Central memory CD8-positive, alpha-beta T cell (primary cell): ENCODE measurements at places on chromosomes 7 and 10.

DNA sequence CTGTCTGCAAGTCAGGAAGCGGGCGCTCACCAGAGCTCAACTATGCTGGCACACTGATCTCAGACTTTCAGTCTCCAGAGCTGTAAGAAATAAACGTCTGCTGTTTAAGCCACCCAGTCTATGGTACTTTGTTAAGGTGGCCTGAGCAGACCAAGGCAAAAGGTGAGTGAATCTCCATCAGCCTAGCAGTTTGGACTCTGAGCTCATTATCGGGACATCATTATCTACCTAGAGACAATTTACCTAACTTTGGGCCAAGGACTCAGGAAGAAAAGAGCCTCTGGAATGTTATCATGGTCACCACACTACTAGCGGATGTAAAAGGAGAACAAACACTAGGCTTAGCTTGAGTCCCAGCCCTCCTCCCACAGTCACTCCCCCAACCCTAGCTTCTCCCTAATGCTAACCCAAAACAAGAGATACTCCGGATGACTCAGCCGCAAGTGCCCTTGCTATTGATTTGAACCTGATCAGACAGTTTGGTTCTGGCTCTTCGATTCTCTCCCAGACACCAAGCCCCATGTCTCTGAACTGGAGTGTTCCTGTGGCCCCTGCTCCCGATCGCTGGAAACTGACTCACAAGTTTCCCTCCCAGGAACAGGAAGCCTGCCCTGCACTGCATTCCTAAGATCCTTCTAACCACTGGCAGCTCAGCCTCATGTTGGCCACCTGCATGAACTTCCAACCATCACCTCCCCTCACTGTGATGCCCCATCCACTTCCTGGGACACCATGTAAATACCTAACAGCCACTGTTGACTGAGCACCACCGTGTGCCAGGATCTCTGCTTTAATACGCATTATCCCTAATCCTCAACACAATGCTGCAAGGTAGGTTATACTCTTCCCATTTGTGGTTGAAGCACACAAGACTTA, 34.5 kb downstream of the CREB3L2 start:
- no peak overlapping the region for H3K4me3 ChIP-seq
- DNase-seq: no peak
- peaks cover 32% of the 10 kb centered on the region for H3K4me1 ChIP-seq
- H3K27ac ChIP-seq: peak overlapping the region; percentile 49
- H3K27me3 ChIP-seq: no peaks in the 10 kb centered on the region
- H3K36me3 ChIP-seq: peaks cover 5% of the 10 kb centered on the region

DNA sequence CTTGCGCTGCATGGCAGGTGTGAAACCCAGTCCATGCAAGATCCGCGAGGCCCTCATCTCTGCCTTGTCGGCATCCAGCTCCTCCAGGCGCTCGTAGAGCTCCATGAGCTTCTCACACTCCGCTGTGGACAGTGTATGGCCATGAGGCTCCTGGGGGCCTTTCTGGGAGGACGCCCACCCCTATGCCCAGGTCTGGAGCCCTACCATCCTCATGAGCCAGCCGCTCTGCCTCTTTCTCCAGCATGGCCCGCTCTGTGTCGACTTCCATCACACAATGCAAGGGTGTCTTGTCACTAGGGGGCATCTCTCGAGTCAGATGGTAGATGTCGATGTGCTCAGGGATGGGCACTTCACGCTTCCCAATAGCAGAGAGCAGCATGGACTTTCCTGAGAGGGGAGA, 3.3 kb downstream of the ABCF2 start:
- H3K27ac ChIP-seq: no peak overlapping the region
- H3K4me3 ChIP-seq: no peak overlapping the region
- peaks cover 43% of the 10 kb centered on the region for H3K36me3 ChIP-seq
- H3K4me1 ChIP-seq: peaks cover 35% of the 10 kb centered on the region

GRCh38 chr10:76106611-76107010, 675.2 kb downstream of the LRMDA start:
- H3K4me1 ChIP-seq: no peaks in the 10 kb centered on the region
- no peak overlapping the region for H3K4me3 ChIP-seq
- H3K27me3 ChIP-seq: peaks cover 13% of the 10 kb centered on the region
- no peak overlapping the region for H3K27ac ChIP-seq

DNA sequence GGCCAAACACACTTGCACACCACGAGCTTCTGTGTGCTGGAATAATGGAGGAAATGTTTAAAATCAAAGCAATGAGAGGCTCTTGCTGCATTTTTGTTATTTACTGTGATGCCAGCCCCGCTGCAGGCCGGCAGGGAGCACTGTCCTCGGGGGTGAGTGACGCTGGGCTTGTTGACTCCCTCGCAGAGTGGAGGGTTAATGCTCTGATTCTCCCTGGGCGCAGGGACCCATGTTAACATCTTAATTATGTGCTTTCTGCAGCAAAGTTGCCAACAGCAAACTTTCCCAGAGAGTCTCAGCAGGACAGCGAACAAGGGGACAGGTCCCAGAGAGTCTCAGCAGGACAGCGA, 22.9 kb downstream of the SCART1 start:
- no peaks in the 10 kb centered on the region for H3K27me3 ChIP-seq
- no peak overlapping the region for H3K27ac ChIP-seq
- DNase-seq: no peak
- no peak overlapping the region for H3K4me3 ChIP-seq
- no peaks in the 10 kb centered on the region for H3K36me3 ChIP-seq
- H3K4me1 ChIP-seq: peaks cover 14% of the 10 kb centered on the region

GRCh38 chr10:10642189-10642588, 375.5 kb upstream of the CELF2 start:
- H3K27me3 ChIP-seq: peaks cover 9% of the 10 kb centered on the region
- H3K27ac ChIP-seq: no peak overlapping the region
- H3K4me3 ChIP-seq: no peak overlapping the region
- no peak for DNase-seq

DNA sequence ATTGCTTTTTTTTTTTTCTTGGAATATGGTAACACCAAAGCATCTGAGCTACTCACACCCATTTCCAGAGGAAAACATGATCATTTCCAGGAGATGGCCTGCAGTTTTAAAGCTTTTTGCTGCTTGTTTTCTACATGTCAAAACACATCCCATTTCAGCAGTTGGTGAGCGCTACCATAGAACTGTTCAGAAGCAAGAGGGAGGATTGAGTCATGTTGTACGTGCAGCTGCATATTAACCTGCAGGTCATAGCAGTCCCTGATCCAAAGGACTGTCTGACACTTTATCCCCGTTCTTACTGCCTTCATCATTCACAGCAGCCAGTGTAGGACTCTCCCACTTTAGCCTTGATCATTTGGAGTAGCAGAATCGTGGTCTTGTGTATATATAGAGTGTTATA, 124.6 kb downstream of the AUTS2 start:
- no peaks in the 10 kb centered on the region for H3K27me3 ChIP-seq
- no peak overlapping the region for H3K4me3 ChIP-seq
- no peaks in the 10 kb centered on the region for H3K4me1 ChIP-seq
- no peak overlapping the region for H3K27ac ChIP-seq
- no peaks in the 10 kb centered on the region for H3K36me3 ChIP-seq

DNA sequence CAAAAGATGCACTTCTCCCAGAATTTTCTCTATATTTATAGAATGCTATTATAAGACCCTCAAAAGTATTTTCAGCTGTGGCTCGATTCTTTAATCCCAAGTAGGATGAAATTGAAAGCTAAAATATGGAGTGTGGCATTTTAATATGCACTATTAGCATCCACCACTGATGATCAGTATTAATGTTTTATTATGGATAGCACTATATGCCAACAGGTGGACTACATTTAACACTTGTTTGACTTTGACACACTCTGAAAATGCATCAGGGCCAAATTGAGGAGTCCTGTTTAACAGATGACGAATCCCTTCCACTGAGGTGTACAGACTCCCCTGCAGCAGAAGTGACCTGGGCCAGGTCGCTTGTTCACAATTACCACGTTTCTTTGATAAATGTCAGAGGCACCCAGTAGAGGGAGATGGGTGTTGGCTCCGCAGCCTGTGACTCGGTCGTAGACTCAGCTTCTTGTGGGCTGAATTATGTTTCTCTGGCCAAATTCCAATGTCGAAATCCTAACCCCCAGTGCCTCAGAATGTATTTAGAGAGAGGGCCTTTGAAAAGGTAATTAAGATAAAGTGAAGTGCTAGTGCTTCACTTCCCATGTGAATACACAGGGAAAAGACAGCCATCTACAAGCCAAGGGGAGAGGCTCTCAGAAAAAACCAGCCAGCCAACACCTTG, 48.1 kb downstream of the WIPF3 start:
- no peak overlapping the region for H3K27ac ChIP-seq
- H3K27me3 ChIP-seq: peaks cover 46% of the 10 kb centered on the region
- no peak overlapping the region for H3K4me3 ChIP-seq

- no peak overlapping the region for H3K27ac ChIP-seq
- H3K27me3 ChIP-seq: peaks cover 8% of the 10 kb centered on the region
- H3K4me3 ChIP-seq: no peak overlapping the region
- no peaks in the 10 kb centered on the region for H3K36me3 ChIP-seq
- H3K4me1 ChIP-seq: no peaks in the 10 kb centered on the region
Measured at GRCh38 chr10:75910032-75910431, 478.6 kb downstream of the LRMDA start.

DNA sequence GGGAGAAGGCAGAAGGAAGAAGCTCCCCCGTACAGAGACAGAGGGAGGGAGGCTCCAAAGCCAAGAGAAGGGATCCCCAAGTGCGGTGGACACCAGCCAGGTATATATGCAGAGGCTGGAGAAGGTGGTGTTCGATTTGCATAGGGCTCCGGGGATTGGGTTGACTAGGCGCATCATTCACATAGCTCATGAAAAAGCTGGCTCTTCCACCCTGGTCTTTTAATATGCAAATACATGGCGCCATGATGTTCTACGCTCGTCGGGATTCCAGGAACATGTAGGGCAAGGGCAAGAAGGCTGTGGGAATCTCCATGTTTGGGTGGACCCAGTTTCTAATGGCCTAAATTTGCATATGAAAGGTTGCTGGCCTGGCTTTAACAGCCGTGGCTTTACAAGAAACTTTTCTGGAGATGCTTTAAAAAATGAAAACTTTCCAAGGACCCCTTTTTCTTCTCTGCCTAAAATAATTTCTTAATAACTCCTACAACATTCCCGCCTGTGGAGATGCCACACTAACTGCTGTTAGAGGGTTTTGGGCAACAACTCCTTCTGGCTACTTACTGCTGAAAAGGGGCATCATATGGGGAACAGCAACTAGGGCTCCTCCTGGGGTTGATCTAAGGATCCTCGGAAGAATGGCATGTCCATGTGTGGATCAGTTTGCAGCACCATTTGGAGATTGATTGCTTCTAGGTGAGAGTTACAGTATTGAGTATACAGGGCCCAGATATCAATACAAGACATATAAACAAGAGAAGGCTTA, 28.3 kb downstream of the C1GALT1 start:
- H3K36me3 ChIP-seq: peaks cover 11% of the 10 kb centered on the region
- H3K27ac ChIP-seq: peak overlapping the region; percentile 86
- H3K4me3 ChIP-seq: no peak overlapping the region
- no peaks in the 10 kb centered on the region for H3K27me3 ChIP-seq
- peaks cover 38% of the 10 kb centered on the region for H3K4me1 ChIP-seq

DNA sequence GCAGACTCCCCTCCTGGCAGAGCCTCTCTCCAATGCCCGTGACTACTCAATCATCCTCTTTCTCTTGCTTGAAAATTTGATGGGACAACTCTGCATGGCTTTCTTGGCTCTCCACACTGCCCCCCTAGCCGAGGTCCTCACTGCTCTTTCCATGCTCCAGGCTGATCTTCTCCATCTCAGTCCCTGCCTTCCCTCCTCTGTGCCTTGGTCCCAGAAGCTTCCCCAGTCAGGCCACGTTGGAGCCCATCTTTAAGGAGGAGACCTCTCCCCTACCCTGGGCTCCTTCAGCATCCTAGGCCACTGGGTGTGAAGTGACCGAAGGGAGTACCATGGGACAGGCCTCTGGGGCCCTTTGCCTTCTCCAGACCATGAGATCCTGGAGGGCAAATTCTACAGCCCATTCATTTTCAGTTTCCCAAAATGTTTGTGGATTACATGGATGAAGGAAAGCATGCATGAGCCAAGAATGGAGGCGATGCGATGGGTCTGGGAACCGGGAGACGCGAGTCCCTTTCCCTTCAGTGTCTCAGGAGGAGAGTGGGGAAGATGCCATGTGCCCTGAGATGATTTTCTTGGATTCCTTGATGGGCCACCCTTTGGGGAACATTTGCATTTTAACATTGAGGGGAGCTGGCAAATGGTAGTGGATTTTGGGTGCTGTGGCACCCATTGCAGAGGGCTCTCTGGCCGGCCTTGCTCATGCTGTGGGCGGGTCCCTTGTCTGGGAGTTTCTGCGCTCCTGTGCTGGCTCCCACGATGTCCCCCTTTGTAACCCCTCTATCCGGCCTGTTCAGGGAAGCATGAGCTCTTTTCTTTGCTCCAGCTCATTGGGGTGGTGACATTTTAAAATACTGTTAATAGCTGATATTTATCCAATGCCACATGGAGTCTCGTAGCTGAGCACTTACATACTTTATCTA, 376.6 kb downstream of the RPS24 start:
- DNase-seq: no peak
- H3K4me1 ChIP-seq: peaks cover 6% of the 10 kb centered on the region
- no peak overlapping the region for H3K4me3 ChIP-seq
- no peak overlapping the region for H3K27ac ChIP-seq
- H3K27me3 ChIP-seq: peaks cover 33% of the 10 kb centered on the region

- peaks cover 6% of the 10 kb centered on the region for H3K4me1 ChIP-seq
- no peak overlapping the region for H3K4me3 ChIP-seq
- H3K36me3 ChIP-seq: no peaks in the 10 kb centered on the region
- no peak overlapping the region for H3K27ac ChIP-seq
- H3K27me3 ChIP-seq: no peaks in the 10 kb centered on the region
- no peak for DNase-seq
Measured at GRCh38 chr10:114615600-114616007, 42.5 kb downstream of the ABLIM1 start.

DNA sequence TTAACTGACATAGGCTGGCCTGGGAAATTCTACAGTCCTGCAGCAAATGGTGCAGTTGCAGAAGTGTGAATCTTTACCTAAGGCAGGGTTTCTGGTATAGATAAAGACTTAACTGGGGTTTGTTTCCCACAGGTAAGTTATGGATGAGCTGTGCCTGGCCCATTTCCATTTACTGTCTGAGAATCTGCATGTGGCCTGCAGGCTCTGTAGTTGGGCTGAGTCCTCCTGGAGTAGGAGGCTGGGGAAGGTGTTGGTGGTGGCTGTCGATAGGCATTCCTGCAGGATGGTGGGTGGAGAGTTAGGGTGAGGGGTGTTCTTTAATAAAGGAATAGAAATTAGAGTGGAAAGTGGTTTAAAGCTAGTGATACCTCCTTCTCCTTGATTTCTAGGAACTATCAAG, 193.5 kb downstream of the AUTS2 start:
- H3K36me3 ChIP-seq: no peaks in the 10 kb centered on the region
- no peak overlapping the region for H3K27ac ChIP-seq
- H3K4me1 ChIP-seq: peaks cover 12% of the 10 kb centered on the region
- no peak overlapping the region for H3K4me3 ChIP-seq
- DNase-seq: no peak

DNA sequence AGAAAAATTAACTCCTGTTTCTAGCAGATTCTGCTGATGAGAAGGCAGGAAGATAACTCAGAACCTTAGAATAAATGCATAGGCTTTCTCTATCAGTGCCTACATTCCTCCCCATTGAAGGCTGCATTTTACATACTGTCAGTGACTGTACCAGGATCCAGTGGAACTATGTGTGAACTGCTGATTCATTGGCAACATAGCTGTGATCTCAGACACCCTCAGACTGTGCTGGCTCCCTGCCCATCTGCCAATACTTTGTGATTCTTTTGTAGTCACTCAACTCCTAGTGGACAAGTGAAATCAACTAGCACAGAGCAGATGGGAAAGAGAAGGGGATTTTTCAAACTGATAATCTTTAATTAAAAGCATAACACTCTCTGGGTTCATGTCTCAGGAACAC, 375.8 kb downstream of the MDFIC start:
- no peak overlapping the region for H3K4me3 ChIP-seq
- no peak for DNase-seq
- H3K27me3 ChIP-seq: peaks cover 5% of the 10 kb centered on the region
- H3K36me3 ChIP-seq: no peaks in the 10 kb centered on the region
- no peak overlapping the region for H3K27ac ChIP-seq
- no peaks in the 10 kb centered on the region for H3K4me1 ChIP-seq
